ENCODE measurements at places on chromosomes 7 and 10.

GRCh38 chr10:58050575-58050974 is 217.1 kb downstream of the IPMK start:
- no peak for DNase-seq

DNA sequence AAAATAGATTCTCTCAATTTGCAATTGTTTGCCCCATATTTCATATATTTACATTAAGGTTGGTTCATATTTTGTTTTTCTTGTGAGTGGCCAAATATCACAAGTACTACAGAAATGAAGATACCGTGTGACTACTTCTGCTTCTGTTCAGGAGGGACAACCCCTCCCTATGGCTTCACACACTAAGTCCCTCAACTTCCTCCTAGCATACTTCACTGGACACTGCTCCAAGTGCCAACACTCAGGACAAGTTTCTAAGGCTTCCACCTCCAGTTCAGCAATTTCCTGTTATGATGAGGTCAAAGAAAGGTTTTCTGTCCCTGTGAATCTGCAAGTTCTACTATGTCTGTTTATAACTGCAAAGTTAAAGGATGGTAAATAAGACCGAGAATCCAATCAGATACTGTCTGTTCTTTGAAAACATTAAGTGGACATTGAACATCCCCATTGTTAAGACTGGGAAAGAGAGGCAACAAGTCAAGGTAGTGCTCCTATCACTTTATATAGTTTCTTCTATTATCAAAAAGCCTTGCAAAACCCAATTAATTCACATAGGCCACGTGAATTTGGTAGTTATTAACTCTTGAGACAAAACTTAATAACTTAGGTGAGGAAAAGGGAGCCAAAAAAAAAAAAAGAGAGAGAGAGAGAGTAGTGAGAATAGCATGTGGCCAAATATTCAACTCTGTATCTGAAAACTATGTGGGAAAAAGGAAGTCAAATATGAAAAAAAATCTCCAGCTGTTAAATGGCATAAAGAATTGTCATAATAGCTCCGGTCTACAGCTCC is 81.3 kb upstream of the DKK1 start:
- no peak for DNase-seq

DNA sequence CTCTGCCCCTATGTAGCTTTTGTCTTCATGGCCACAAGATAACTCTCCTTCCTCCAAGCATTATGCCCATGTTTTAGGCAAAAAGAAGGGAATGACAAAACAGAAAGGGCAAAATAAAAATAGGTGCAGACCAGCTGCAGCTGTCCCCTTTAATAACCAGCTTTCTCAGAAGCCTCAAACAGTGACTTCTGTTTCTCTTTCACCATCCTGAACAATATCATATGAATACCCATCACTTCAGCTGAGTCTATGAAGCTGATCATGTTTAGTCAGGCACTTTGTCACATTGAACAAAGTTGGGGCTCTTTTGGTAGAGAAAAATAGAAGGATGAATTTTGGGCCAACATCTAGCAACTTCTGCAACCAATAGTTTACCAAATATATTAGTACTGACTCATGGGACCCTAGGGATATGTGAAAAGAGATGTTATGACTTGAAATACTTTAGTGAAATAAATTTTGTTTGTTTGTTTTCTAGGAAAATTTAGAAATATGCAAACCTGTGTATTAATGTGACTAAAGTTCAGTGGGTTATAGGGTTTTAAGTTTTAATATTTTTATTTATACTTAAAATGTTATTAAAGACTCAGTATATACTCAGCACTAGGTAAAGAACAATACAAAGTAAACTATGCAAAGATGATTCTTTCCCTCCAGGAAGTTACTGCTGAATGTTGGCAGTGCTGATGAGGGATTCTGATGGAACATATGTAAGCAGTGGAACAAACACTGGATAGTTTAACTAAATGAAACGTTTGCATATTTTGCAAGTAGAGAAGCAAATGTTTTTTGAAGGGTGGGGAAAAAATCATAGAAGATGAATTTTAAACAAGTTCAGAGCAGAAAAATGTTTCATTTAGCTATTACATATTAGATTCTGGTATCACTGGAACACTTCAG is 133.7 kb downstream of the FOXP2 start:
- DNase-seq: no peak

DNA sequence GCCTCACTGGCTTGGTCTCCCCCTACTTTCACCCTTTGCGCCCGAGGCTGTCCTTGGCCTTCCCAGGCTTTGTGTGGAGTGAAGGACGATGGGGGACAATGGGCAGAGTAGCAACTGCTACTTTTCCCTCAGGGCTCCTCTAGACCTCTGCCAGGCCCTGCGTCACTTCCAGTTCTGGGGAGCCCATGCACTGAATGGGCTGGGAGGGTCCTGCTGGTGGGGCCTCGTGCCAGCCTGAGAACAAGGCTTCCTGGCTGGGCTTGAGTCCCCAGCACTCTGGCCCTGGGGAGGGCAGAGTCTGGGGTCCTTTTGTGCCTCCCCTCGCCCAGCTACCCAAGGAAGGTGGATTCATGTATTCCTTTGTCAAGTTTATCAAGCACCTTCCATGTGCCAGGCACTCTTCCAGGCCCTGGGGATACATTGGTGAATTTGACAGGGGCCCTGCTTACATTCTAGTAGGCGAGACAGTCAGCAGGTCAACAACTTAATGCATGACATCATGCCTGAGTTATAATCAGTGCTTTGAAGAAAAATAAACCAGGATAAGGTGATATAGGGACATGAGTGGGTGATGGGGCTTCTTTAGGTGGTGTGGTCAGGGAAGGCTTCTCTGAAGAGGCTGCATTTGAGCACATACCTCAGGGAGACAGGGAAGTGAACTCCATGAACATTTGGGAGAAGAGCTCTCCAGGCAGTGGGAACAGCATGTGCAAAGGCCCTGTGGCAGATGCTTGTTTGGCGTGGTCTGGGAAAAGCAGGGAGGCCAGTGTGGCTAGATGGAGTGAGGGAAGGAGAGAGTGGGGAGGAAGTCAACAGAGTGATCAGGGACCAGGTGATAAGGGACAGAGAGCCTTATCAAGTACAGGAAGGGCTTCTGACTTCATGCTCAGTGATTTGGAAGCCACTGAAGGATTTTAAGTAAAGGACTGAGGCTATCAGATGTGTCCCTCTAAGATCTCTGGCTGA is 14.1 kb downstream of the ZMIZ1 start:
- DNase-seq: no peak

DNA sequence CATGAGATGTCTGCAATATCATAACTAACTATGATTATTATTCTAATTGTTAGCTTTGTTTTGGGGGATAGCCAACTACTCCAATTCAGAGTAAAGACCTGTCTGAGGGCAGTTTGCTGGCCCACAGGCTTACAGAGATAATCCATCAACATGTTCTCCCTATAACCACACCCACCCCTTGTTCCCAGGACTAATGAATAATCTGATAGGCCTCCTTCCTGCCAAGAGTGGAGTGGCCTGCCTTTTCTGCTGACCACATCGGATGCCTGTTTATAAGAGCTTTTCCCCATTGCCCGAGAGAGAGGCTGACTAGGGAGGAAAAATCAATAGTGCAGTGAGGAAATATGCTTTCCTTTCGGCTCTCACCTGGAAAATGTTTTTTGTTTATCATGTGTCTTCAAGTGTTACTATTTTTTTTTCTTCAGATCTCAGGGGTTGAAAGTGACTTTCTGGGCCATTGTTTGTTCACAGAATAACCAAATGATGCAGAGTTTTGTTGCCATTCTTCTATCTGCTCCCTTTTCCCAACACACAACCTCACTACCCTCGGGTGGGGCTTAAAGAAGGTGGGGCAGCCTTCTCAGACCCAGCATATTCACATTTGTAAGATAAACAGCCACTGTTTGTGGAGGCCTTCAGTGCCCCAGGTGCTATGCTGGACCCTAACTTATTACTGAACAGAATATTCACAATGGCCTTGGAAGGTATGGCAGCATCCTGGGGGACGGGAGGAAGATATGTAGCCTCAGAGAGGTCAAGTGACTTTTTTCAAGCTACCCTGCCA is 38.4 kb downstream of the PLPP4 start:
- no peak for DNase-seq

GRCh38 chr7:151282111-151282510 is 33.6 kb upstream of the SMARCD3 start:
- DNase-seq: no peak

DNA sequence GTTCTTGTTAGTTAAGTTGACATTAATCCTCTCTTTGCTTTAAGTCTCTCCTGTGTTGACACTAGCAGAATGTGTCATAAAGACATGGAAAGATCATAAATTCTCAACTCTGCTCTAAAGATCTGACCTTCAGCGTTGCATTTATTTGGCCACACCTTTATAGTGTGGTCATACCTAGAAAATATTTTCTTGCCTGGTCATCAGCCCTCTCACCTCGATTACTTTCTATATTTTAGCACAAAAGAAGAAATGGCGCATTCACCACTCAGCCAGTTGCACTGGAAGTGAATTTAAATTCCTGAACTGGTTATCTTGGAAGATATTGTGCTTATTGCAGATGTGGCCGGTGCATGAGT is 96.7 kb upstream of the PDCD4 start:
- no peak for DNase-seq

- DNase-seq: no peak
Observed at GRCh38 chr10:4086131-4086898, 301.3 kb upstream of the KLF6 start.

GRCh38 chr10:76303682-76304316 is 872.4 kb downstream of the LRMDA start:
- DNase-seq: no peak

- no peak for DNase-seq
Observed at GRCh38 chr7:92260248-92260781, 14.5 kb downstream of the ANKIB1 start.

DNA sequence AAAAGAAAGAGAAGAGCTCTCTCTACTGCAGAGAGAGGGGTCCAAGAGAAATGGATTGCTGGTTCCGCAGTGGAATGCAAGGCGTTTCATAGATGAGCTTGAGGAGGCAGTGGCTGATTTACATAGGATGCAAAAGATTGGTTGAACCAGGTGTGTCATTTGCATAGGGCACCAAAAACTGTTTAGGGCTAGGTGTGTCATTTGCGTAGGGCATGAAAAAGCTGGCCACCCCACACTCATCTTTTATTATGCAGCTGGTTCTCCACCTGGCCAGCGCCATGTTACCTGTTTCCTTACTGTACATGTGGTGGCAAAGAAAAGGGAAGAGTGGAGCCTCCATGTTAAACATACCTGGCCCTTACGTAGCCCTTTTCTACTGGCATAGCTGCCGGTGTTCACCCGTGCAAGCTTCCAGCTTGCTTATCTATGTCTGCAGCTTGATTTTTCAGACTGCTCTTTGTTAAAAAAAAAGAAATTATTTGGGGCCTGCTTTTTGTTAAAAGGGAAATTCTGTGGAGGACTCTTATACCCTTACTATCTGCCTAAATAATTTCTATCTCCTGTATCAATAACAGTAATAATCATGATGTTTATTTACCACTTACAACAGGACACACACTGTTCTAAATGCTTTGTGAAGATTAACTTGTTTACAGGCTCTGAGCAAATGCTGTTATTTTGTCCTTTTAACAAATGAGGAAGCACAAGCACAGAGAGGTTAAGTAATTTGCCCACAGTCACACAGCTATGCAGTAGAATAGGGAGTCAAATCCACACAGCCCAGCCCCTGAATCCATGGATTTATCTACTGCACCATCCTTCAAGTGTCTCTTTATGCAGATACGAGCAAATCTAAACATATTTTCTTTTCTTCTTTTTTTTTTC is 33.3 kb downstream of the CASP7 start:
- DNase-seq: no peak

GRCh38 chr7:96306385-96307125 is 15.3 kb downstream of the SLC25A13 start:
- no peak for DNase-seq

GRCh38 chr10:118922226-118922625 is 107.3 kb upstream of the NANOS1 start:
- DNase-seq: no peak

GRCh38 chr10:62578301-62578700 is 204.1 kb downstream of the ZNF365 start:
- DNase-seq: no peak

DNA sequence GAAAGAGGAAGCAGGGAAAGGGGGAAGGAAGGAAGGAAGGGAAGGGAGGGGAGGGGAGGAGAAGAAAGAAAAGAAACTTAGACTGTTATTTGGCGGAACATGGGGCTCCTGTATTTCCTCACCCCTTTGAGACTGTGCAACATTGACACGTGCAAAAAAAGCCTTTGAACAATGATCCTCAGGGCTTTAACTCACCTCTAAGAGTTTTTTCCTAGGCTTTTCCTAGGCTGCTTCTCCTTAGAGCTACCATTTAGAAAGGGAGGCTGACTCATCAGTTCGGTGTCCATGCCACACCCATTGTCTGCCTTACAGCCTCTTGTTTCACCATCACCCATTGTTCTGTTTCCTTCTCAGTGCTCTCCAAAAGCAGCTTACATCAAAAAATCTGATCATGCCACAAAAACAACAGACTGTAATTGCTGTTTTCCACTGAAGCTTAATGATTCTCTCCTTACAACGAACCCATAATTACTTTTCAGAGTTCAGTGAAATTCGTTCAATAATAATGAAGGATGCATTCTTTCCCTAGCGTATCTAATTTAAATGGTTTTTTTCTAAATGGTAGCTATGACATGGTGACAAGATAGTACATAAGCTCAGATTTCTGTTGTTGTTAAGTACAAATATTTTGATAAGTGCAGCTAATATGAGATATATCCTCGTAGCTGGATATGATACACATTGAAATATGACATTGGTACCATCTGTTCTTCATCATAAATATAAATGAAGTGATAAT is 90.8 kb downstream of the PRLHR start:
- DNase-seq: peak; percentile 18

DNA sequence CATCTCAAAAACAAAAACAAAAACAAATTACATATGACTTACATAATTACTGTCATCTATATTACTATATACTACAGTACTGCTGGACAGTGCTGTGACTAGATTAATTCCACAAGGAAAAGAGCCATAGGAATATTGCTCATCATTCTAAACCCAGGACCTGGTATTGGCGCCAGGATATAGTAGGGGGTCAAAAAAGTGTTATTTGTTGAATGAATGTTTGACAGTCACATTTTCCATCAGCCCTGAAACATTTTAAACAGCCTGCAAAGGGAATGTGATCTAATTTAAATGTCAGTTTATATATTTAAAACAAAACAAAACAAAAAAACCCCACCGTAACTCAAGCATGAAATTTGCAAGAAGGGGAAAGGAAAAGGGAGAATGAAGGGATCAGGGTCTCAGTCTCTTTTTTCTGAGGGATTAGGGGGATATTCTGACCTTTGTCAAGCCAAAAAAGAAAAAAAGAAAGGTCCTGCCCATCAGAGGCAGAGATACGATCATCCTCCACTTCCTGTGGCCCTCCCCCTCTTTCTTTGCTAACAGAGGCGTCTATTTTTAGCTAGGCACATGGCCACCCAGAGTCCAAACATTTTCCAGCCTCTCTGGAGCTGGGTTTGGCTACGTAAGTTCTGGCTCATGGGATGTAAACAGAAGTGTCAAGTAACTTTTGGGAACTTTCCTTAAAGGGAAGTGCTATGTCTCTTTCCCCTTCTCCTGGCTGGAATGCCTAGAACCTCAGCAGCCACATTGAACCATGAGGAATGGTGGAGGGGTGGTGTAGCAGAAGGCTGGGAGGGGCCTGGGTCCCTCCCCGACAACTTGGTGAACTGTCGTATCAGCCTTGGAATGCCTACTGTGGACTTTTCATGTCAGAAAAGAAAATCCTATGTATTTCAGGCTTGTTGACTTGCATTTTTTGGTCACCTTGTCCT is 44.6 kb upstream of the DLG5 start:
- DNase-seq: no peak
